ENCODE measurements at places on chromosomes 1 and 21.

GRCh38 chr1:222618001-222618879, at the start of gene MIA3:
MIA3 (plus strand) TSS chr1:222618097; CDS start chr1:222618111, 14 bp downstream.
- DNase-seq, result peak; percentile 89

- no peak for DNase-seq
Observed at GRCh38 chr1:74937176-74937575, 197.0 kb upstream of the LHX8 start.

DNA sequence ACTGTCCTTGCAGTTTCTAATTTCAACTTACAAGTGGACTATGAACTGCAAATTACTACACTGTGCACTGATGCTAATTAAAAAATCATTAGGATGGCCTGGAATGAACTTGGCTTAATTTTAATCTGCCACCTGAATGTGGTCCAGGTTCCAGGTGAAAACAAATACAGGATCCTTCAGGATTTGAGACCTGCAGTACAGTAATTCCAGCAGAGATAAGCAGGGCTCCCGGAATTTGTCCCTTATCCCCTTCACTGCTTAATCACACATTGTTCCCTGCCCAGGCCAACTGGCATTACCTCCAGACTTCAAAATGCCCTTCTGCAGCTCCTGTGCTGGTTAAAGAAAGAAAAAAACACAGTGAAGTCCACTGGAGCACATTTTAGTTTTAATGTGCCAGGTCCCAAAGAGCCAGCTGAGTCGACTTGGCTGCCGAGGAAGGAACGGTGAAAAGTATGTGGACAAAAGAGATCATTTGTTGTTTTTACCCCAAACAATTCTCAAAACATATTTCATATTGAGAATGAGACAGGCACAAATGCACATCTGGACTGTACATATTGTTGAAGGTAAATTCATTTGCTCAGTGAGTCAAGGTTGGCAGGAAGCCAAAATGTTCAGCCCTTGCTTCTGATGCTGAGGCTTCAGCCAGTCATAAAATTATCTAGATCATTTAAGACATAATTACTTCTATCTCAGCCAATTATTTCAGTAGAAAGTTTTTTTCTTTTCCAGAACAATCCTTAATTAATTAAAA, 28.3 kb downstream of the DEGS1 start:
- DNase-seq, result no peak

- no peak for DNase-seq
Observed at GRCh38 chr21:42202321-42202720, 16.6 kb upstream of the ABCG1 start.

DNA sequence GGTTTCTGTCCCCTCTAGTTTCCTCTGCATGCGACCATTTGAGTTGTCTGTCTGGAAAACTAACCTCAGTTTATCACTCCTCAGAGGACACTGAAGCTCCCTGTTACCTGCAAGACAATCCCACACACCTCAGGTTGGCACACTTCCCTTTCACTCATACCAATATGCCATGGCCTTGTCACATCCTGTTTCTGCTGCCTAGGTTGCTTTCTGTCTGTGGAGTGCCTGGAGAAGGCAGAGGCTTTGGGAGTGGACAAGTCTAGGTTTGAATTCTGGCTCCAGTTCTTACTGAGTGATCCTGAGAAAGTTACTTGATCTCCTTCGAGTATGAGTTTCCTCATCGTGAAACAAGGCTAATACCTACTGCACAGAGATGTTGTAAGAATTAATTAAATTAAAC, 171.5 kb upstream of the CACYBP start:
- no peak for DNase-seq

DNA sequence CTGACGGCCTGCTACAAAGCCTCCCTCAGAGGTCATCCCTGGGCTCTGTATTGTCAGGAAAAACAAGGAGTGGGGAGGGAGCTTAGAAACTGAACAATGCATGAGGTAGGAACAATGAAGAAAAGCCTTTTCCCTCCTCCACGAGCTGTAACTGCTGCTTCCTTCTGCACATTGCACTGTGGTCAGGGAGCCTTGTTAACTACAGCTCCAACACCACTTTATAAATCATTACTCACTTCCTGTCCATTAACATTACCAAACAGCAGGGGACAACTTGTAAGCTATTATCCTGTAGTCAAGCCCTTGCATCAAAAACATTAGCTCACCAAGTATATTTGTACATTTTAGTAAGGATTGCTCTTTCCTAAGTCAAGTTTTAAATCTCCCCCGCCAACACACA, 336.0 kb upstream of the NR5A2 start:
- no peak for DNase-seq

- no peak for DNase-seq
Observed at GRCh38 chr1:18992646-18993045, 36.2 kb upstream of the IFFO2 start.

- no peak for DNase-seq
Observed at GRCh38 chr1:203196371-203196770, 9.9 kb upstream of the CHI3L1 start.

GRCh38 chr1:36884029-36884701, 150.2 kb downstream of the GRIK3 start:
- DNase-seq, result no peak

DNA sequence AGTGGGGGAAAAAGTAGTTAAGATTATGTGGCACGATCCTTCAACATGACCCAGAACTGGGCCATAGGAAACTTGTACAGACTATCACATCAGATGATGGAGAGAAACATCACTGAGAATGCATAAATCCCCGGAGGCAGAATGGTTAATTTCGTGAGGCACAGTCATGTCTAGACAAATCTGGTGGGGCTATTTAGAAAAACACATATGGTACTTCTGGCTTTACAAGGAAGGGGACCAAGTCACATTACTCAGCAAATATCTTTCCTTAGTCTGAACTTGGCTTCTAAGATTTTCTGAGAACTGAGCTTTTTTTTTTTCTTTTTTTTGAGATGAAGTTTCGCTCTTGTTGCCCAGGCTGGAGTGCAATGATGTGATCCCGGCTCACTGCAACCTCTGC, 9.2 kb upstream of the UQCRHL start:
- DNase-seq, result no peak

DNA sequence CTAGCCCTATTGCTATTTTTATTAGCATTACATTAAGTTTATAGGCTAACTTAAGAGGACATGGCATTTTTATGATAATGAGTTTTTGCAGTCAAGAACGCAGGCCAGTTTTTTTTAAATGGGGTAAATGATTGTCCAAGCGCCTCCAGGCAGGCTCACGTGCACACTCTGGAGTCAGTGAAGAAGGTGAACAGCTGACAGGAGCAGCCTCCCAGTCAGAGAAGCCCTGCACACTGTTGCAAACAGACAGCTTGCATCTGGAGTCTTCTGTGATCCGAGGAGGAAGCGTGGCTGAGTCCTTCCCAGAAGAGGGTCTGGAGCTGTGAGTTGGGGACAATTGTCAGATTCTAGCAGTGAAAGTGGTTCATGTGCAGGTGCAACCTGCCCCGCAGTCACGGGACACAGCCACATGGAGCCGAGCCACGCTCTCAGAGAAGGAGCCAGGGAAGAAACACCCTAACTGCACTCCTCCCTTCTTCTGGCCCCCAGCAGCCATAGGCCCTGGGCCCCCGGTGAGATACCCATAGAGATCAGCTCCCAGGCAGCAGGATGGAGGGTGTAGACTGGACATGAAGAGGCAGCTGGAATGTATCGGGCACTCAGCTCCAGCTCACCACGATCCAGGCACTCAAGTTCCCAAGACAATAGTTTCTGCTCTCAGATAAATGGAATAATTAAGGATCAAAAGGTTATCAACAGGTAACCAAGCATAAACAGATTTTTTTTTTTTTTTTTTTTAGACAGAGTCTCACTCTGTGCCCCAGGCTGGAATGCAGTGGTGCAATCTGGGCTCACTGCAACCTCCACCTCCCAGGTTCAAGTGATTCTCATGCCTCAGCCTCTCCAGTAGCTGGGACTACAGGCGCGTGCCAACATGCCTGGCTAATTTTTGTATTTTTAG, 26.4 kb downstream of the CAPN2 start:
- DNase-seq, result no peak

GRCh38 chr1:107691540-107691939, 273.4 kb downstream of the VAV3 start:
- no peak for DNase-seq

DNA sequence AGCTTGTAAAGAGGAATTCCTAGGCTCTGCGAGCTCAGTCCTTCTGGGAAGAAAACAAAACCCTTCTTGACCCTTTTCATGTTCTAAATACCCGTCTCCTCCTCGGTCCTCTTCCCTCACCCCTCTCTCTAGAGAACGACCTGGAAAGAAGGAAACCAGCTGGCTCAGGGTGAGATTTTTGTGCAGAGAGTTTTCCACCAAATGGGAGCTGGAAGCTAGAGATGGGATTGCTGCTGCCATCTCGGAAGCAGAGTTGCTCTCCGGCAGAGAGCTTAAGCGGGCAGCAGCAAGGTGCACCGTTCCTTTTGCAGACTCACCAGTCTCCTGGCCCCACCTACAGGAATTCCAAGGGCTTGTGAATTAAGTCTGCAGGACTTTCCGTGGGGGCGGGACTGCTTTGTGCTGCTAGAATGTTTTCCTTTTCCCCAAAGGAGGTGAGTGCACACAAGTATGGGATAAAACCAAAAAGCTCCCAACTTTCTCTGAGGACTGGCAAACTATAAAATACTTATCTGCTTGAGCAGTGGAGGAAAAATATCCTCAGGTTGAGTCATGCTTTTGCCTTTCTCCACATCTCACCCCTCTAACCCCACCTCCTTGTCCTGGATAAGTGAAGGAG, 29.1 kb upstream of the KIAA0040 start:
- no peak for DNase-seq

DNA sequence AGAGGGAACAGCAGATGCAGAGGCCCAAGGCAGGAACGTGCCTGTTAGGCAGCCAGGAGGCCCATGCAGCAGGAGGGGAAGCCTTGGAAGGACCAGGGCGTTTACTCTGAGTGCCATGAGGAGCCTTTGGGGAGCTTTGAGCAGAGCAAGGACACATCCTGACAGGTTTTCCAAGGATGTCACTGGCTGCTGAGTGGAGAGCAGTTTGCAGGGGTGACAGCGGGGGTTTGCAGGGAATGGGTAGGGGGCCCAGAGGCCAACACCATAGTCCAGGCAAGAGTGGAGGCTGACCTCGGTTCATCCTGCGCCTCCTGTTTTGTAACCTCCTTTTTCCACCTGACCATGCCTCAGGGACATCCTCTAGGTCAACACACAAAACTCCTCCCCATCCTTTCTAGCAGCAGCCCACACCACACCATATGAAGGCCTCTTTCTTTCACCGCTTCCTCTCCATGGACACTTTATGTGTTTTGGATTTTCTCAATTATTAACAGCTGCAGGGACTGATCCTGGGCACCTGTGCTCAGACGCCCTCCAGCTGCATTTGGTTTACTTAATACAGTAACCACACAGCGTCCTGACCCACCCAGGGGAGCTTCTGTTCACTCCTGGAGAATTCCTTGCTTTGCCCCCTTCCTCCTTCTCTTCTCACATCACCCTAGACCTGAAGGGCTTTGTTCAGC, 528.5 kb downstream of the MATN1 start:
- no peak for DNase-seq

- DNase-seq, result no peak
Observed at GRCh38 chr1:160548183-160548582, 25.1 kb upstream of the SLAMF6 start.

GRCh38 chr21:30829659-30830058, at the start of gene KRTAP7-1:
KRTAP7-1 (minus strand) TSS chr21:30829759; CDS start chr21:30829698, 61 bp downstream.
- no peak for DNase-seq

GRCh38 chr1:30253807-30254440, 469.5 kb downstream of the MATN1 start:
- DNase-seq, result no peak

- DNase-seq, result no peak
Observed at GRCh38 chr1:2887941-2888855, 86.7 kb upstream of the TTC34 start.

DNA sequence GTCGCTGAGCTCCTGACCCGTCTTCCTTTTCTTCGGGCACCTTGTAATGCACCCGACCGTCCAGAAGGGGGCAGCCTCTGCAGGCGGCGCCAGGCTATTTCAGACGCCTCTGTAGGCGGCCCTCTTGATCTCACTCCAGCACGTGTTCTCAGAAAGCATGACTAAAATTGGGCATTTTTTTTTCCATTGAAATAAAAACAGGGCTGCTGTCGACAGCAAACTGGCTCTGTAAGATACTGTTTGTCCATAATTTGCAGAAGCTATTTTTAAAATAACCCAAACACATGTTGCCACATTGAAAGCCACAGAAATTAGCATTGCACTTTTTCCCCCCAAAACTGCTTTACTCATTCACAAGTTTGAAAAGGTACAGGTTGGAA, 78.0 kb downstream of the STUM start:
- DNase-seq, result no peak

- DNase-seq, result no peak
Observed at GRCh38 chr1:169809370-169810095, 14.8 kb upstream of the METTL18 start.

DNA sequence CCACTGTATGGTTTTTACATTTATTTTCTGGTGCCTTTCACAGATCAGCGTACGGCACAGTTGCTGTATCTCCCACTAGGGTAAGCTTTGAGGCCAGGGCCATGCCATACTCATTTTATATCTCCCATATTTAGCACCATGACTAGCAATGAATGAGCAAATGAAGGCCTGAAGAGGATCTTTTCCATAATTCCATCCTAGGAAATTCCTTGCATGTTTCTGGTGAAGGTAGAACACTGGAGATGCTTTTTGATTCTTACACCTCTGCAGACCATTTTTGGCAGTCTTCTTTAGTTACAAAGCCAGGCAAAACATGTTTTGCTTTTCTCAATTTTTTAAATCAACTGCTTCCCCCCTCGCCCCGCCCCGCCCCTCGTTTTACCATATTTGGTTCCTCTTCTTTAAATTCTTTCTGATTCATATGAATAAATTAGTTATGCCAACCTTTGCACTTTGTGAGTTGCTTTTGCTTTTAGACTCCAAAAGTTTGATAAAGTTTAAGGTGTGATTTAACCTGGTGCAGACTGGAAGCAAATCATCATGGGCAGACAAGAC, 78.9 kb upstream of the AK4 start:
- no peak for DNase-seq

DNA sequence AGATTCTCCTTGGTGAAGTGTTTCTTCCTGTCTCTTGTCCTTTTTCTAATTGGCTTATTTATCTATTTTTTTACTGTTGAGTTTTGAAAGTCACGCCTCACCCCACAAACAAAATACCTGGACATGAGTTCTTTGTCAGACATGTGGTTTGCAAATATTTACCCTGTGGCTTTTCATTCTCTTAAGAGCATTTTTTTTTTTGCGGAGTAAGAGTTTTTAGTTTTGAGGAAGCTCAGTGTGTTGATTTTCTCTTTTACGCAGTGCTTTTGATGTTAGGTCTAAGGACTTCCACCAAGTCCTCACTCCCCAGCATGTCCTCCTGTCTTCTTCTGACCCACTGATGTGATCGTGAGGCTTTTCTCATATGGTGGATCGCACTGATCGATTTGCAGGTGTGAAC, 7.6 kb downstream of the DFFB start:
- no peak for DNase-seq

- DNase-seq, result no peak
Observed at GRCh38 chr1:204377800-204378668, 18.3 kb upstream of the PLEKHA6 start.

Measured in GM12891 (cell line).